ENCODE measurements at places on chromosomes 16 and 17. TPM values are rescaled to one million over a fixed set of nuclear protein-coding genes. Genes with fewer than 3 reads are reported as not detected.

The AIPL1 gene
- not detected for total RNA-seq

The CLEC19A gene
- total RNA-seq: 0.17 TPM

The CNGB1 gene
- total RNA-seq: 0.08 TPM

The VPS35 gene
- 87.0 TPM for total RNA-seq

The SRCIN1 gene
- total RNA-seq: 2.8 TPM

The HMOX2 gene
- total RNA-seq: 51.0 TPM

The CSF3 gene
- total RNA-seq: not detected

The CCDC78 gene
- 3.6 TPM for total RNA-seq

The VPS35L gene
- total RNA-seq: 35.0 TPM

The ESRP2 gene
- total RNA-seq: 0.05 TPM

The GRAPL gene
- not detected for total RNA-seq

The KPNA2 gene
- total RNA-seq: 519 TPM

The TMEM204 gene
- not detected for total RNA-seq

The CFDP1 gene
- 50.8 TPM for total RNA-seq

The GCGR gene
- total RNA-seq: 0.26 TPM

The ABI3 gene
- total RNA-seq: not detected

The WNT9B gene
- not detected for total RNA-seq

The CRHR1 gene
- total RNA-seq: 0.25 TPM

The TNRC6C gene
- total RNA-seq: 2.4 TPM

The AHSP gene
- not detected for total RNA-seq

The SPIRE2 gene
- total RNA-seq: 7.7 TPM

The GDPD1 gene
- 0.90 TPM for total RNA-seq

The NPIPA2 gene
- total RNA-seq: 1.4 TPM

The CES4A gene
- total RNA-seq: 1.2 TPM

The CTRB1 gene
- not detected for total RNA-seq

The CA5A gene
- total RNA-seq: not detected

The KCNJ2 gene
- total RNA-seq: 0.15 TPM

The RUNDC3A gene
- total RNA-seq: 0.69 TPM

The FAM83G gene
- 38.8 TPM for total RNA-seq

The STH gene
- not detected for total RNA-seq

The CDC6 gene
- 64.9 TPM for total RNA-seq

The CPHXL2 gene
- not detected for total RNA-seq

Data from A549 treated with DMSO at 1 μM for 4 hours (cell line).